ENCODE measurements at places on chromosomes 3 and 15.
A peak's percentile ranks its signal among the peaks of the same experiment; 100 is the strongest.

GRCh38 chr3:112467539-112467938 is 31.7 kb downstream of the BTLA start:
- no peak for DNase-seq

DNA sequence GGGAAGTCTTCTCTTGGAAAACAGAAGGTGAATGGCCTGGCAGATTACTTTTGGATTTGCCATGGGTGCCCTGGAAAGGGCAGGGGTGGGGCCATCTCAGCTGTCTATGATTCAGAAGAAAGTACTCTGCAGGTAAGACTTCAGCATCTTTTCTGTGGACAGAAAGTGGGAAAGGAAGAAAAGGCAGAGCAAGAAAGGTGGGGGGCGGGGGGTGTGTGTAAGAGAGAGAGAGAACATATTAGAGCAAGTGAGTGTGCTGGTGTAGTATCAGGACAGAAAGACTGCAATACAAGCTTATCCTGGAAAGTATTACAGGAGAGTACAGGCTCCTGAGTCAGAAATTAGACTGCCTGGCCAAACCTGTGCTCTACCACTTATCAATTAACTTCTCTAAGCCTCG is 5.5 kb downstream of the TAGLN3 start:
- DNase-seq = no peak

GRCh38 chr3:98903099-98903498 is 1.6 kb upstream of the DCBLD2 start:
- DNase-seq = no peak

DNA sequence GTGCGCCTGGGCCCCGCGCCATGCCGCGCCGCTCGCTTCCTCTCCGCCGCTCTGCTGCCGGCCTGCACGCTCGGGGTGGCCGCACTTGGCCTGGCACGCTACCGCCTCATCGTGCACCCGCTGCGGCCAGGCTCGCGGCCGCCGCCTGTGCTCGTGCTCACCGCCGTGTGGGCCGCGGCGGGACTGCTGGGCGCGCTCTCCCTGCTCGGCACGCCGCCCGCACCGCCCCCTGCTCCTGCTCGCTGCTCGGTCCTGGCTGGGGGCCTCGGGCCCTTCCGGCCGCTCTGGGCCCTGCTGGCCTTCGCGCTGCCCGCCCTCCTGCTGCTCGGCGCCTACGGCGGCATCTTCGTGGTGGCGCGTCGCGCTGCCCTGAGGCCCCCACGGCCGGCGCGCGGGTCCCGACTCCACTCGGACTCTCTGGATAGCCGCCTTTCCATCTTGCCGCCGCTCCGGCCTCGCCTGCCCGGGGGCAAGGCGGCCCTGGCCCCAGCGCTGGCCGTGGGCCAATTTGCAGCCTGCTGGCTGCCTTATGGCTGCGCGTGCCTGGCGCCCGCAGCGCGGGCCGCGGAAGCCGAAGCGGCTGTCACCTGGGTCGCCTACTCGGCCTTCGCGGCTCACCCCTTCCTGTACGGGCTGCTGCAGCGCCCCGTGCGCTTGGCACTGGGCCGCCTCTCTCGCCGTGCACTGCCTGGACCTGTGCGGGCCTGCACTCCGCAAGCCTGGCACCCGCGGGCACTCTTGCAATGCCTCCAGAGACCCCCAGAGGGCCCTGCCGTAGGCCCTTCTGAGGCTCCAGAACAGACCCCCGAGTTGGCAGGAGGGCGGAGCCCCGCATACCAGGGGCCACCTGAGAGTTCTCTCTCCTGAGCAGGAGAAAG is 951 bp downstream of the GPR62 start:
- peak; percentile 55 for DNase-seq

DNA sequence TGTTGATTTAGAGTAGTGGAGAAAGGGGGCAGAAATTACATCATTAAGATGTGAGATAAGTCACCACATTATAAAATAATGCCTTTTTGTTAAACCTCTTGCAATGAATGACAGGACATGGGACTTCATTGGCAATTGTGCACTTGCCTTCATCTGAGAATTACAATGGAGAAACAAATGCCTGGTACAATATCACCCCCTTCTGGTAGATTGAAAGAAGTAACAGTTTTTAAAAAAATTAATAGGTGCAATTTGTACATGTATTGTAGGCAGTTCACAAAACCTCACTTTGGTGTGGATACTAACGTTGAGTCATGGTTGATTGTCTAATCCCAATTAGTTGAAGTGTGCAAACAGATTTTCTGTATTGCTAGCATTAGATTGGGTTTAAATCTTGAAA is 4.6 kb upstream of the P2RY14 start:
- DNase-seq = peak; percentile 84

DNA sequence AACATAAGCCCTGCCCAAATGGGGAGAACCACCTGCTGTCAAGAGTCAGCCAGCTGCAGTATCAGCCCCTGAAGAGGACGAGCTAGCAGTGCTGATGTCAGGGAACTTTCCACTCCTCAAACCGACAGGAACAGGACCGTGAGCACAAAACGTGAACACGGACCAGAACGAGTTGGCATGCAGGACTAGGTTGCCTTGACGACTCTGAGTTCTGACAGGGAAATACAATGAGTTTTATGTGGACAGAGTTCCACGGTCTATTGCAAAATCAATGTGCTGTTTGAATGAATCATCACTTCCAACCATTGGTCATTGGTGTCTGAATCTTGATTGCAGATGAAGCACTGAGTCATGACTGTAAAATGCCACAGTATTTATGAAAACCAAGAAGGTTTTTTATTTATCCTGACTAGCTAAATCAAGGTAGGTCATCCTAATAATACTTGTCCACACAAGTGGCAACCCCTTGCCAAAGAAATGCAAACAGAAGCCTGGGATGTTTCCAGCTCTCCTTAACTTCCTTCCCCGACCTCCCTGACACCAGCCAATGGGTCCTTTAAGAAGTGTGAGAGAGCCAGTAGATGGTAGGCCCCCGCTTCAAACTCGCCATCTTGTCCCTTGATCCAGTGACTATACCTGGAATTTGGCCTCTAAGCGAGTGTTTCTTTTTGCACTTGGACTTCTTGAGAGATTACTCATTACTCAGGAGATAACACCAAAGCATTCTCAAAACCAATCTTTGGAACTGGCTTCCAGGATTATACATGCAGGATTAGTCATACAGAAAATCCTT is 119.6 kb downstream of the ASB7 start:
- peak; percentile 99 for DNase-seq

Measured in choroid plexus epithelial cell (primary cell).